ENCODE measurements at places on chromosomes 13 and 19.
A peak's percentile ranks its signal among the peaks of the same experiment; 100 is the strongest.

- DNase-seq, result no peak
Observed at GRCh38 chr13:84831666-84832657, 949.7 kb upstream of the SLITRK1 start.

GRCh38 chr13:66508153-66508909, 721.8 kb downstream of the PCDH9 start:
- DNase-seq, result no peak

- no peak for DNase-seq
Observed at GRCh38 chr19:4596033-4596904, 36.8 kb upstream of the SEMA6B start.

GRCh38 chr19:39008137-39008536, 24.2 kb downstream of the FBXO27 start:
- no peak for DNase-seq

DNA sequence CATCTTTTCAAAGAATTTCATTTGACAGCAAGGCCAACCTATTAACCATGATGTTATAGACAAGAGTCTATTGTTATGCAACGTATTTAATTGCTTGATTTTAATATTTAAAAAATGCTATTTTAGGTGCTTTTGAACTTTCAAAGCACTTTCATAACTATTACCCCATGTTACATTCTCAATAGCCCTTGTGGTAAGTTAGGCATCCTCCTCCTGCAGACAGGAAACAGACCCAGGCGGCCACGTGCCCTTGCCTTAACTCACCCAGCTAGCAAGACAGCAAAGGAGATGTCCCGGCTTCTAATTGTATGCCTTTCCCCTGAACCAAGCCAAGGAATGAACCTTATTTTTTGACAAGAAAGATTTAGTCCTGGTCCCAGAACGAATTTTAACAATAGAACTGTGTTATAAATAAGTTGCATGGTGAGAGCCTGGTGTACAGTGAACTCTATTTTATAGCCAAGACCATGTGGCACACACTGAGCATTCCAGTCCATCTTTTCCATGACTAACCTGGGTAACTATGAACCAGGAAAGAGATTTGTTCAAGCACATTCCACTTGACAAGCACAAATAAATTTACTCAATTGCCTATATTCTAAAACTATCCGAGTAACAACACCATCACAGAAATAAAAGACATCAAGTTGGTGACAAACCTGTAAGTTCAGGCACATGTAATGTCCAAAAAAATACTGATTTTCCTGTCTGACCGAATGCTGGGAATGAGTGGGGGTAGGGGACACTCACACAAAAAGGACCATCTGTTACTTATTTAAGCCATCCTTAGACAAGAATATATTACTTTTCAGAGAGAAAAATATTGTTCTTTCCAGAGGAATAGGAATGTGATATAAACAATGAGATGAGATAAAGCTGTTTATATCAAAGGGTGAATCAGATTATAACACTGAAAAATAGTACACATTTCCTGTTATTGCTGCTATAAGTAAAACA, 163.0 kb downstream of the EFNB2 start:
- no peak for DNase-seq

DNA sequence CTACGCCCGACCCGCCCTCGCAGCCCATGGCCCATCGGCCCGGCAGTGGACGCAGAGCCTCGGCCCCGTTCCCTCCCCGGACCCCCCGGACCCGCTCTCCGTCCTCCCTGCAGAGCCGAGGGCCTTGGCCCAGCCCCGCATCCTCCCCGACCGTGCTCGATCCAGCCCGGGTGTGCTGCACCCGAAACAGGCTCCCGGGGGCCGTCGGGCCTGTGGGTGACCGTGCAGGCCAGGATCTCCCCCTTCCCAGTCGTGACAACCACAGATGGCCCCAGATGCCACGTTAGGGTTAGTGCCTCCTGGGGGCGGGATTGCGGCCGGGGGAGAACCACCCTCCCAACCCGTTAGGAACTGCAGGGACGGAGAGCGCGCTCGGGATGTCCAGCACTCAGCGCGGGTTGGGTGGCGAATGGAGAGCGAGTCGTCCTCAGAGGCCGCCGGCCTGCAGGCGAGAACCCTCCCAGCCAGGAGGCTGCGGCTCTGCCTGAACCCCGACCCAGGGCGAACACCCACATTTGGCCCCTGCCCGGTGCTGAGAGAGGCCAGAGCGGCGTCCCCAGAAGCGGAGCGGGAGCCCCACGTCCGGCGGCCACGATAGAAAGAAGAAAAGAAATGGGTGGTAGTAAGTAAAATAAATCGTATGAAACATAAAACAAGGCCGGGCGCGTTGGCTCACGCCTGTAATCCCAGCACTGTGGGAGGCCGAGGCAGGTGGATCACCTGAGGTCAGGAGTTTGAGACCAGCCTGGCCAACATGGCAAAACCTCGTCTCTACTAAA, 6.7 kb upstream of the MADCAM1 start:
- DNase-seq, result no peak

- no peak for DNase-seq
Observed at GRCh38 chr13:28716511-28716910, 2.3 kb downstream of the SLC46A3 start.

GRCh38 chr19:29674374-29675119, 9.3 kb downstream of the PLEKHF1 start:
- DNase-seq, result no peak

DNA sequence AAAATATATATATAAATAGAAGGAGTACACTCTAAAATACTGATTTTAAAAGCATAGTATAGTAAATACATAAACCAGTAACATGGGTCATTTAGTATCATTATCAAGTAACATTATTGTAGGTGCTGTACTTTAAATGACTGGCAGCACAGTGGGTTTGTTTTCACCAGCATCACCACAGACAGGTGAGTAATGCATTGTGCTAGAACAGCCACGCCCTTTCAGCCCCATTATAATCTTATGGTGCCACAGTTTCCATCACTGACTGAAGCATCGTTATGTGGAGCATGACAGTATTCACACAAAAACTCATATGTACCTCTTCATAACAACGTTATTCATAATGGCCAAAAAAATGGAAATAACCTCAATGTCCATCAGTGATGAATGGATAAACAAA, 88.3 kb downstream of the DHRS12 start:
- DNase-seq, result no peak

DNA sequence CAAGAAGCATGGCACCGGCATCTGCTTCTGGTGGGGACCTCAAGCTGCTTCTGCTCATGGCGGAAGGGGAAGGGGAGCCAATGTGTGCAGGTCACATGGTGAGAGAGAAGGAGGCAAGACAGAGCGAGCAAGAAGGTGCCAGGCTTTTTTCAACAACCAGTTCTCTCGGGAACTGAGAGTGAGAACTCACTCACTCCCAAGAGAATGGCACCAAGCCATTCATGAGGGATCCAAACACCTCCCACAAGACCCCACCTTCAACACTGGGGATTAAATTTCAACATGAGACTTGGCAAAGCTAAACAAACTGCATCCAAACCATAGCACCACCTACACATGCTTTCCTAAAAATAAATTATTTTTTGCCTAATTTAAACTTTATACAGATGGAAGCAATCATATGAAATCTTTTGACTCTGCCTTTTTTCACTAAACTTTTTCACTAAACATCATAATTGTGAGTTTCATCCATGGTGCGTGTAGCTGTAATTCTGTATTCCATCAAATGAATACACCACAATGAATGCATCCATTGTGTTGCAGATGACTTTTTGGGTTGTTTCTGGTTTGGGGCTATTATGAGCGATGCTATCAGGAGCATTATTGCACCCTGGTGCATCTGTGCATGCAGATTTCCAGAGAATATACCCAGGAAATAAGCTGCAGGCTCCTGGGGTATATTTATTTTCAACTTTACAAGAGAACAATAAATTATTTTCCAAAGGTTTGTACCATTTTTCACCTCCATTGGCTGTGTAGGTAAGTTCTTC, 14.6 kb upstream of the IPO5 start:
- DNase-seq, result no peak

GRCh38 chr19:46481947-46482346, 10.6 kb upstream of the PNMA8A start:
- DNase-seq, result no peak

DNA sequence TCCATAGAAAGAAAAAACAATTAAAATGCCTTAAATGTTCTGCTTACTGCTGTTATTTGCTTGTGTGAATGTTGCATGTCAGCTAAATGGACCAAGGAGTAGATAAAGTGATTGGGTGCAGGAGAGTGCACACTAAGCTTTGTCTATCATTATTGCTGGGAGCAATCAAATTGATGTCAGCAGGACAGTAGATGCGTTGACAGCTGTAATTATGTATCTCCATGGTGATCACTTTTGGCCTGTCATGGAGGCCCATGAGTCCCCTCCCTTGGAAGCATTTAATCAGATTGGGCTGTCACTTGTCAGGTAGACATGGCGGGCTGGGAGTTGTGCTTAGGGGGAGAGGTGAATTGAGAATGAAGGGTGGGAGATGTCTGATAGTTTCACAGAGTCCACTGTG, 215.3 kb downstream of the PCCA start:
- DNase-seq, result no peak

- no peak for DNase-seq
Observed at GRCh38 chr13:113408562-113408961, 44.6 kb upstream of the GRTP1 start.

DNA sequence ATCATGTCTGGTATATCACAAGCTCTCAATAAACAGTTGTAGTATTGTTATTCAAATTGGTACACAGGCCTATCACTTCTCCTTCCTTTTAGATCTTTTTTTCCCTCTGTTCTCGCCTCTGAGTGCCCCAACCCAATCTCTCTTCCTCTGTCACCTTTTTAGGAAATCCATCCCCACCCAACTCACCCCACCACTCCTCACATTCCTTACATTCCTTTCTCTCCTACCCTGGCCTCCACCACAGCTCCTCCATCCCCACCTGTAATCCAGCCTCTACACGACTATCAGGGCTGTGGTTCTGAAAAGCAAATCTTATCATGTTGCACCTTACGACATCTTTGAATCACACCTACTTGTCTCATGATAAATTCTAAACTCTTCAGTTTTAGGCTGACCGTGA, 545.4 kb upstream of the GPC6 start:
- no peak for DNase-seq

DNA sequence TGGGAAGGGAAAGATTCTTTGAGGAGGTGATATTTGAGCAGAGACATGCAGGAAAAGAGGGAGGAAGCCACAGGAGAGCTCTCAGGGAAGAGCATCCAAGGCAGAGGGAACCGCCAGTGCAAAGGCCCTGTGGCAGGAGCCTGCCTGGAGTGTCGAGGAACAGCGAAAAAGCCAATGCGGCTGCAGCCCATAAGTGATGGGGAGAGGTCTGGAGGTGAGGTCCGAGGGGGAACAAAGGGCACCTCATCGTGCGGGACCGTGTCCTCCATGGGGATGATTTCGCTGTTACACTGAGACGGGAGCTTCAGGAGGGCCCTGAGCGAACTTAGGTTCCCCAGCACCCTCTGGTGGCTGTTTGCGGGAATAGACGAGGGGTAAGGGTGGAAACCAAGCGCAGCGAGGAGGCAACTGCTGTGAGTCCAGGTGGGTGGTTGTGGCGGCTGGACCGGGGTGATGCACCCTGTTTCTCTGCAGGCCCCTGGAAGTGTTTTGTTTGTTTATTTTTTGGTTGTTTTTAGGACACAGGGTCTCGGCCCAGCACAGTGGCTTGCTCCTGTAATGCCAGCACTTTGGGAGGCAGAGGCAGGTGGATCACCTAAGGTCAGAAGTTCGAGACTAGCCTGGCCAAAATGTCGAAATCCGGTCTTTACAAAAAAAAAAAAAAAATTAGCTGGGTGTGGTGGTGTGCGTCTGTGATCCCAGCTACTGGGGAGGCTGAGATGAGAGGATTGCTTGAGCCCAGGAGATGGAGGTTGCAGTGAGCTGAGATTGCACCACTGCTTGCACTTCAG, 5.9 kb upstream of the EHD2 start:
- peak; percentile 62 for DNase-seq

All from stimulated activated CD4-positive, alpha-beta T cell treated with anti-CD3 and anti-CD28 coated beads, TNF-alpha, amount 100 ng/mL, for 24 hours (primary cell).